AG04450 (cell line): ENCODE measurements at places on chromosomes 12 and 14.

GRCh38 chr12:76866726-76867125 is 12.1 kb downstream of the CSRP2 start:
- DNase-seq = no peak

DNA sequence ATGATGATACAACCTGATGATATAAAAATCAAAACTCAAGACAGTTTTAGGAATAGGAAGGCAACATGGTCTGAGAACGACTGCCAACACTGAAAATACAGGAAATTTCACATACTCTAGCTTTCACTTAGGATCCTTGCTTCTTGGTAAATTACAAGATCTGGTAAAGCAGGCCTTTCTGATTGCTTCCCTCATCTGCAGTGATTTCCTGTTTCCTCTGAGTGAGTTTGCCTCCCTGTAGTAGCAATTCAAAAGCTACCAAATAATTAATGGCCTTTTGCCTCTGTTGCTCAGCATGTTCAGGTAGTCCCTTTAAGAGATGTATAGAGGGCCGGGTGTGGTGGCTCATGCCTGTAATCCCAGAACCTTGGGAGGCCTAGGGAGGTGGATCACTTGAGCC is 2.0 kb upstream of the IRAK3 start:
- DNase-seq = no peak

DNA sequence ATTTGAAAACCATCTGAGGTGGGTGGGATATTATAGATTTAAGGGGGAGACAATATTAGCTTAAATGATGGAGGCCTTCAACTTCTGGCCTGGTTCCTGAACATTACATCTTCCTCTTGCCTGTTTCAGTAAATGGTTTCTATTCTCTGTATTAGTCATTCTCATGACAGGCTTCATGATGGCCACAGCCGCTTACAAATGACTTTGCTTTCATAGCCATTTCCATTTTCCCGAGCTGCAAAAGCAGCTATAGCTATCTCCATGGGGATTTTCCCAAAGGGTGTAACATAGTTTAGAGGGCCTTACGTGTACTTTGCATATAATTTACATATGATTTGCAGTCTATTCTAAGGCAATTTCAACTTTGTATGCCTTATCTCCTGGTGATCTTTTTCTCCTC is 121.8 kb downstream of the NRXN3 start:
- no peak for DNase-seq

DNA sequence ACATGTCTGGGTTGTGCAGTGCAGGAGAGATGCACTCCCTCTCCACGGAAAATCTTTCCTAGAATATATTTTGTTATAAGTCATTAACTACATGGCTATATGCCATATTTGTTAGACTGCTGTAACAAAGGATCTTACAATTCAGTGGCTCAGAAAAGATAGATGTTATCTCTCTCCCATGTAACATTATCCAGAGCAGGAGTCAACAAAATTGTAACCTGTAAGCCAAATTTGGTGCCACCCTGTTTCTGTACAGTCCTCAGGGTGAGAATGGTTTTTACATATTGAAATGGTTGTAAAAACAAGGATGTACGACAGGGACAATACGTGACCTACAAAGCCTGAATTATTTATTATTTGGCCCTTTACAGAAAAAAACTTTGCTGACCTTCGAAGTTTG is 155.5 kb downstream of the KIF21A start:
- no peak for DNase-seq

DNA sequence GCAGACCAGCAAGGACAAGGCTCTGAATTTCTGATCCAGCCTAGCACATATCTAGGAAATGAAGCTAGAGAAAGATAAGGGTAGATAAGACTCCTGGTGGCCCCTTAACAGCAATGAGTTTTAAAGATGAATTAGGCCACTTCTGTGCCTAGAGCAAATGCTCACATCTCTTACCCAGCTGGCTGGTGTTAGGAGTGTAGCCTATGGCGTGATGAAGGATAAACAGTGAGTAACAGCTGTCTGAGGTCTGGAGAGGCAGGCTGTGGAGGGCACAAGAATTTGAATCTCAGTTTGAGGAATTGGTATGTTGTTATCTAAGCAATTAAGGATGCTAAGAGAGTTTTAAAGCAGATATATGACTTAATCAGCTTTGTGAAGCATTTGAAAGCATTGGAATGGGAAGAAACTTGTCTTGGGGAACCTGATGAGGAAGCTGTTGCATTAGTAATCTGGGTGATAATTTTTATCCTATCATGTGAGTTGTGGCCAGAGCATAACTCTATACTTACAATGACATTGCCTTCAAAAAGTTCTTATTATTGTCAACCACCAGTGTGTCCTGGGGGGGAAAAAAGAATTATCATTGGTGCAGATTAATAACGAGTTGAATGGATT is 161.8 kb downstream of the SRGAP1 start:
- DNase-seq = no peak

GRCh38 chr12:130461839-130462557 is 124.3 kb downstream of the PIWIL1 start:
- no peak for DNase-seq

- no peak for DNase-seq
Observed at GRCh38 chr12:112234303-112234702, 108.9 kb downstream of the TRAFD1 start.

- no peak for DNase-seq
Observed at GRCh38 chr14:58977366-58977765, 211.1 kb upstream of the DAAM1 start.

DNA sequence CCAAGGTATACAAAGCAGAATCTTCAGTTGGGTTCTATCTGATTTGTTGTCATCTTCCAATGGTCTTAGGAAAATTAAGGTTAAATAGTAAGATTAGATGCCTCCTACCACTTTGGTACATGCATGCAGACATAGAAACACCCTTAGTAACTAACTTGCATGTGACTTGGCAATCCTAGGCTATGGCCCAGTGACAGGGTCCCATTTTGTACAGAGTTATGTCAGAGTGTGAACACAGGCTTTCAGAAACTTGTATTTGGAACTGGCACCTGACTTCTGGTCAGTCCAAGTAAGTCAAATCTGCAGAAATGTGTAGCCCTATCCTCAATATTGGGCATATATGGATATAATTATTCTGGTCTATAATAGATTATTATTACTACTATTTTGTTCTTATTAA is 53.1 kb downstream of the DAD1 start:
- DNase-seq = no peak

DNA sequence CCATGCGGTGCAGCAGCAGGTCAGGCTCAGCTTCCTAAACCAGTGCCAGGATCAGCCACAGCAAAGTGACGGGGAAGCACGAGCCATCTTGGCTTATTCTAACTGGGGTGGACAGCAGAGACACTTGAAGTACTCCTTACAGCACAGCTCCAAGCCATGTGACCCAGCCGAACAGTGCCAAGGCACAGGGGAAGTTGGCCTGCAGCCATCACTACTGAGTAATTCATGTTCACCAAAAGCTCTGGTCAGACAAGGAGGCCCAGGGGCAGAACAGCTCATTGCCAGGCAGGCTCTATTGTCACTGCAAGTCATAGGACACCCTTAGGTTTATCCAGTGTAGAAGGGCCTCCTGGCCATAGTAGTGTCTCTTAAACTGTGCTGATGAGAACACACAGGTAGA is 23.4 kb upstream of the SLC35F4 start:
- no peak for DNase-seq

GRCh38 chr14:33477797-33478196 is 473.1 kb downstream of the EGLN3 start:
- DNase-seq = no peak

DNA sequence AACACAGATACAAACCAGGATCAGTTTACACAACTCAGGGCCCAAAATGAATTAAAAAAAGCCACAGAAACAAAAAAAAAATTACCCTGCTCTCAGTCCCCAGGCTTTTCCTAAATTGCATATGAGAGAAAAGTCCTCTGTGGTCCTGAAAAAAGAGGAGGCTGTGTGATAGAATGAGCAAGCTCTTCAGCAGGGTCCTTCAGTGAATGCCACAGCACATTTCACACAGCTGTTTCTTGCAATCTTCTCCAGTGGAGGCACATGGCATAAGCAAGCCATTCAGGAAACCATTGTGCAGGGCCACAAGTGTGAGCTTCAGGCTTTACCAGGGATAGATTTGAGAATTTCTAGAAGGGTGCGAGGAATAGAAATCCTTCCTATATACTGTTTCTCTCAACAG is 168.5 kb downstream of the PPM1H start:
- DNase-seq = no peak
